NT2/D1 (cell line): ENCODE measurements at places on chromosomes 7 and 10.
A peak's percentile ranks its signal among the peaks of the same experiment; 100 is the strongest.

DNA sequence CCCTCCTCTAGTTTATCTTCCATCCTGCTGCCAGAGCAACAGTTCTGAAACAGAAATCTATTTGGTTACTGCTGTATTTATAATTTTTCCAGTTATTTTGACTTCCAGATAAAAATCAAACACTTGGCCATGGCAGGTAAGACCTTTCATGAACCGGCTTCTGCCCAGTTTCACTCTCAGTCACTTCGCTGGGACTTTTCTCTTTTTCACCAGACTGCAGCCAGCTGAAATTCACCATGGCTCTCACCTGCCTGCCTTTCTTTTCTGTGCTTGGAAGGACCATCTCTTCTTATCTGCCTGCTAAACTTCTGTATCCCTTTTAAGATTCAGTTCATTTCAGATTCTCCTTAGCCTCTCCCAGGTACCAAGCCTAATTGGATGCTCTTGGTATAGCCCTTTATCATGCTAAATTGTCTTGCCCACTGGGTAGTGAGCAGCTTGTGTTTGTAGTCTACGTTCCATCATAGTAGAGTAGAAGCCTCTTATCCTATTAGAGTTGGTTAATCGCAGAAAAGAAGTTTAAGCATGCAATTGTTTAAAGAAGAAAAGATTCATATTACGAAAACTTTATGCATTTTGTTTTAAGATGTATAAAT lies 71.7 kb downstream of the TAF3 start:
- no peak for DNase-seq

DNA sequence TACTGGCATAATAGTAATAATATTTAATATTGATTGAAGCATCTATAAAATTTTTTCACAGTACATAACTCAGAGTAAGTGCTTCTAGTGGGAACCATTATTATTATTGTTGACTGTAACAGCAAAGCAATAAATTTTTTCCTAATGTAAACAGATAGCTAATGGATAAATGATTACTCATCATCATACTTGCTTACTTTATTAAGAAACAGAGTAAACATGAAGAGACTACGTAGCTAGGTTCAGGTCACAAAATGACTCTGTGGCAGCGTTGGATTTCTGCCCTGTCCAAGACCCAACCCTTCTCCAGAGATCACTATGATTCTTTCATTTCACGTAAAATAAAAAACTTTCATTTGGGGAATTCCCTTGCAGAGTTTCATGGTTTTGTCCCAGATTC lies 8.3 kb upstream of the ABCB5 start:
- no peak for DNase-seq

- DNase-seq, result no peak
These were observed 136.7 kb downstream of the EGFR start for GRCh38 chr7:55155351-55156117.

- no peak for DNase-seq
These were observed 162.3 kb upstream of the CSTF2T start for GRCh38 chr10:51861731-51862130.

DNA sequence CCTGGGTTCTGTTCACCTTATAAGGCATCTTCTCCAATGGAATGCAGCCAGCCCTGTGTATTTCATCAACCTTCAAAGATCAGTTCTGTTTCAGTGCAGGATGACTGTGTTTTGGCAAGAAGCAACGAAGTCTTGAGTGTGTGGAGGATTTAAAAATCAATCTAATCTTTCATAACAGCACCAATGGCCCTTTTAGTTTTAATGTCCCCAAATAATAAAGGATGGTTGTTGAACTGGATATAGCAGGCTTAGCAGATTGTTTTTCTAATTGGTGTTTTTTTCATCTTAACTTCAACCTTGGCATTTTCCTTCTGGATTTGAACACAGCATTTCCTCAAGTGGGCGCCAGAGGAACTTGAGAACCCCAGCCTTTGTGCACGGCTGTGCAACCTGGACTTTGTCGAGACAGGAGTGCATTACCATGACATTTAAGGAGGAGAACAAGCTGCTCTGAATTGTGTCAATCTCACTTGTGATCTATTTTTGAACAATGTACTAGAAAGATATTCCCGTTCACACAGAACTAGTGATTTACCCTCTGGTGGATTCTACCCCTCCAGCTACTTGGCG lies 313.3 kb upstream of the AKR1E2 start:
- peak; percentile 3 for DNase-seq

DNA sequence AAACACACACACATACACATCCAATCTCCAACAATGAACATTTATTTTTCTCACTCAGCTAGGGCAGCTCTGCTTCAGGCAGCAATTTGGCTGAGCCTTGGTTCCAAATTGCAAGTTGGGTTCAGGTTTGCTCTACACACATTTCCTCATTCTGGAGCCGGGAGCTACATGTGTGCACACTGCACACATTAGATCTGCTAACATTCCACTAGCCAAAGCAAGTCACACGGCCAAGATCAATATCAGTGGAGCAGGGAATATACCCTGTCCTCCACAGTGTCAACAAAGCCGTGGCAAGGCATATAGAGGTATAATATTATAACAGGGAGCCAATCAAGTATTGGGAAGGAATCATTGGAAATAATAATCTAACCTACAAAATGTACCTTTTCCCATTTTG lies 57.5 kb upstream of the PPP1R3C start:
- DNase-seq, result no peak

- no peak for DNase-seq
These were observed 90.1 kb downstream of the ABCC2 start for GRCh38 chr10:99872367-99873162.

- no peak for DNase-seq
These were observed 71.5 kb downstream of the XPNPEP1 start for GRCh38 chr10:109851616-109852474.

DNA sequence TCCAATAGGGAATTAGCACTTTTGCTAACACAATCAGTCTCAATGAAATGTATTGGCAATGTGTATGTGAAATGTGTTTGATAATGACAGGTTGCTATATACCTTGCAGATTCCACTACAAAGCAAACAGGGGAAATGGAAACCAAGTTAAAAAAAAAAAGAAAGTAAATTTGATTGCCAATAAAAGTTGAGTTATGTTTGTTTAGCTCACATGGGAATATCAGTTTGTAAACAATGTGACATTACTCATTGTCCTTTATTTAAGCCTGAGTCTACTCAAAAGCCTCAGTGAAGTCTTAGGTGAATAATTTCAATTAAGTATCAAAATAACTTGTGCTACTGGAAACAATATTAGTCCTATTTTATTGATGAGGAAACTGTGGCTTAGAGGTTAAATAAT lies 285.2 kb downstream of the CACNA2D1 start:
- DNase-seq, result no peak

GRCh38 chr7:157690833-157691585 lies 354.2 kb downstream of the DNAJB6 start:
- no peak for DNase-seq

- no peak for DNase-seq
These were observed 26.6 kb upstream of the SEMA3D start for GRCh38 chr7:85213500-85213899.

DNA sequence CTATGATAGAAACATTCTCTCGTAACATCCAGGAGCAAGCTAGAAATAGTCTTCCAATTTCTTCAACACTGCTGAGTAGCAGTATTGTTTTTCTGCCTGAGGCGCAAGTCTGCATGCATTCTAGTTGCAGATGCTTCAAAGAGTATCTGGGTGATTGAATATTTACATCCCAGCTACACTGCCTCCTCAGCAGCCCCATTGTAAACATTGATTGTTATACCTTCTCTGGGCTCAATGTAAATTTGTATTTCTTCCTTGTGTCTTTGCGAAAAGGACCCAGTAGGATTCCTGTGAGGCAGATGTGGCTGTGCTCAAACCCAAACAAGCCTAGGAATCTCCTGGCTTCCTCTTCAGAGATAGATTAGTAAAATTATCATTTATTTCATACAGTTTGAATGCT lies 320.7 kb downstream of the CDC14C start:
- peak; percentile 49 for DNase-seq

- no peak for DNase-seq
These were observed 16.3 kb downstream of the CUBN start for GRCh38 chr10:17113346-17113745.

DNA sequence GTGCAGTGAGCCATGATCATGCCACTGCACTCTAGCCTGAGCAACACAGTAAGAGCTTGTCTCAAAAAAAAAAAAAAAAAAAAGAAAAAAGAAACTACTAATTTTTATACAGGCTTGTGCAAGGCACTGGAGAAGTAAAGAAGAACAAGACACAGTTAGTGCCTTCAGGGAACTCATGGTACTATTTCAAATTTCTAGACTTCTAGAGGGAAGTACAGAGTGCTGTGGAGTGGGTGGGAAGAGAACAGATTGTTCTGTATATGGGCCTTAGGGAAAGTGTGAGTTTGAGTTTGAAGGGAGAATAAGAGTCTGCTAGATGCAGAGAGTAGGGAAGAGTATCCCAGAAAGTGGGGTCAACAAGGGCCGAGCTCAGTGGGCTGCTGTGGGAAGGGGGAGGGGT lies 234.8 kb downstream of the PHTF2 start:
- no peak for DNase-seq

DNA sequence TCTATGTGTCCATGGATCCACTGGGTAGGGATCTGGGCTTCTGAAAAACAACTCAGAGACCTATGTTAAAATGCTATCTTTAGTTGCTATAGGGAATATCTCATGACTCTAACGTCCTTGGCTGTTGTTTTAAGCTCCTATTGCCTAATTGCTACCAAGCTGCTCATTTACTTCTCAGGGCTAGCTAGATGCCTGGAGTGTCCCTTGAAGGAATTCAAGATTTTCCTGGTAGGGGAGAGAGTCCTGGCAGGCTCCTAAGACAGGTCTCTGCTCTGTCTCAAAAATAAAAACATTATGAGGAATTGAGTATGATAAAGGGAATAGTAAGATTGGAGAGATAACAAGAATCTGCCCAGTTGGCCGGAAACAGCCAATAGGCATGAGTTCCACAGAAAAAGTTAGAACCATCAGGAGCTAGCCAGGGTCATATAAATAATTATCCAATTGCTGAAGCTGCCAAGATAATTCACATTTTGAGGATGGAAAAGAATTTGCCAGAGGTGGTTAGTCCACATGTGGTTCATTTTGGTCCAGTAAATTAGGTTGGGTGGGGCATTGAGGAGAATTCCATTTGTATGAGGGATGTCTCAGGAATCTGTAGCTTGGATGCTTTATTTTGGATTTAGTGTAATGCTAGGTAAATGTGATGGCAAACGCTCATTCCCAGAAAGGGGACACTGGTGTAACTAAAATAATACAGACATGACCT lies 362.7 kb upstream of the VSTM2A start:
- no peak for DNase-seq

- DNase-seq, result no peak
These were observed 41.4 kb upstream of the ANTXRL start for GRCh38 chr10:46245381-46245900.

DNA sequence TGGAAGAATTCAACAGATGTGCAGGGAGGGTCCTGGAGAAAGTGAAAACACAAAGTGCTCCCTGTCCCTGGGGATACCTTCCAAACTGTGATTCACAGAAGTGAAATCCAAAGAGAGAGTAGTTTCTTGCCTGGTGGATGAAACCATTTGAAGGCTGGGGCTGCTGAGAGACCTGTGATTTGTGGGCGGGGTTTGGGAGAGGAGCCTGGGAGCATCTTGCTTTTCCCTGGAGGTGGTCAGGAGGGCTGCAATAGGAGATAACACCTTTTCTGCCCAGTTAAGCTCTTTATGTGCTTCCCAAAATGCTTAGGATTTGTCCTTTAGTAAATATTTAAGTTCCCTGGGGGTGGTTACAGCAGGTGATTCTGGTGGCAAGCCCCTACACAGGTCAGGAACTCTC lies 105.3 kb upstream of the TPK1 start:
- DNase-seq, result no peak

DNA sequence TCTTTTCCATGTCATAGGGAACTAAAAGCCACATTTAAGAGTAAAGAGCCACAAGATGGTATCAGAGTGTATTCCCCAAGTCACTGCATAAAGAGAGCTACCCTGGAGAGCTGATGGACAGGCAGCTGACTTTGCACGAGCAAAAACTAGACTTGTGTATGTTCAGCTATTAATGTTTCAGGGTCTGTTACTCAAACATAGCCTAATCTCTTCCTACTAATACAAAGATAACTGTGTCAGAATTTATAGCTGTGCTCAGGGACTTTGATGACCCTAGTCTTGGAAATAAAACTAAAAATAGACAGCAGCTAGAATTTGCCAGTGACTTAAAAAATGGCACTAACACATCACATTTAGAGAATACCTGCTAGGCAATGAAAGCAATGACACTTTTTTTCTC lies 45.5 kb upstream of the LRRTM3 start:
- no peak for DNase-seq

DNA sequence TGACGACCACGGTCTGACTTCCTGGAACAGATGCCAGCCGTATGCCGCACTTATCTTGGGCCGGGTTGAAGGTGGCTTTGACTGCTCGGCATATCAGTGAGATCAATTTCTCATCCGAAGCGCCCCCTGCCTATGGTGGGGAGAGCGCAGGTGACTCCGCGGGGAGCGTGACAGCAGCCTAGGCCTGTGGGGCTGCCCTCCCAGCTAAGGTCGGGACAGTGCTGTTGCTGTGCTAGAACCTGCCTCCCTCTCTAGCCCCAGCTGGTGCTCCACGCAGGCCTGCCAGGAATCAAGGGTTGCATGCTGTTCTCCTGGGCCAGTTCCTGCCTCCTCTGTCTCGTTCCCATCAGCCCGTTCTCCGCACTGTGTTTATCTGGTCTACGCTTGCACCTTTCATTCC lies 49.8 kb downstream of the PODXL start:
- DNase-seq, result no peak

GRCh38 chr7:35988105-35988504 lies 164.9 kb upstream of the EEPD1 start:
- no peak for DNase-seq

DNA sequence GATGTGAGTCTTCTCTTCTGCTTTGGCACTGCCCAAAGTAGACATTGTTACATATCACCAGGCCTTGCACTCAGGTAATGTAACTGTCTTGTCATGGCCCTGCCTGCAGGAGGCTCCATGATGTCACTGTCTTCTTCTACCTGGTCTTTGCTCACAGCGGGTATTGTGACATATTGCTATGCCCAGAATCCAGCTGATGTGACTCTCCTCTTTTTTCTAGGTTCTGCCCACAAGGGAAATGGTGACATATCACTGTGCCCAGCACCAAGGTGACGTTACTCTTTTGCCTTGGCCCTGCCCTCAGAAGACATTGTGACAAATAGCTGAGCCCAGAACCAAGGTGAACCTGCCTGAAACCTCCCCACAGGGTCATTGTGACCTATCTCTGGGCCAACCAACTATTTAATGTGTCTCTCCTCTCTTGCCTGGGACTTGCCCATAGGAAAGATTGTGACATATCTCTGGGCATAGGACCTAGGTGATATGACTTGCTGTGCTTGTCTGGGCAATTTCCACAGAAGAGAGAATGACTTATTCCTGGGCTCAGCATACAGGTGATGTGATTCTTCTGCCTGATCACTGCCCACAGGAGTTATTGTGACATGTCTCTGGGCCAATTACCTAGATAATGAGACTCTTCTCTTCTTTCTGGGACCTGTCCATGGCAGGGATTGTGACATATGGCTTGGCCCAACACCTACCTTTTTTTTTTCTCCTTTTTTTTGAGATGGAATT lies 26.5 kb upstream of the ZNF107 start:
- DNase-seq, result no peak

- no peak for DNase-seq
These were observed 69.7 kb upstream of the FHIP2A start for GRCh38 chr10:114751856-114752255.

- no peak for DNase-seq
These were observed 388 bp downstream of the ECD start for GRCh38 chr10:73167458-73167782.

GRCh38 chr10:69346776-69347175 lies 68.5 kb downstream of the HK1 start:
- no peak for DNase-seq

GRCh38 chr7:92674379-92674778 lies 84.2 kb upstream of the FAM133B start:
- no peak for DNase-seq
